ENCODE measurements at places on chromosomes 13 and 19.

DNA sequence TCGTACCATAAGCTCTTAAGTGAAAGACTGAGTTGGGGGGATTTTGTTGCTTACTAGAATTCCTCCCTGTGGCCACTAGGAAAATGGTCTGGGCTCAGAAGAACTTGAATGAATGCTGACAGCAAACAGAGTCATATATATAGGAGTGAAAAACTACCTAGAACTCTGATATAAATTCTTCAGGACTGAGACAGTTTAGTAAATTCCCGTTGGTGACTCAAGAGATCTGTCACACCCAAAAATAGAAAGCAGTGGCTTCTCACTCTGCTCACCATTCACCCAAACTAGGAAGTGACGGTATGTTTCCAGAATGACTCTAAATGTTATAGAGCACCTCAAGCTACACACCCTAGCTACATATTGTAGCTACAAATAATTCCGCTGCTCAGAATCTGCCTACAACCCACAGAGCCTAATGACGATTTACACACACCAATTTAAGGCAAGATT is 116.2 kb downstream of the TBC1D4 start:
- no peak for DNase-seq

DNA sequence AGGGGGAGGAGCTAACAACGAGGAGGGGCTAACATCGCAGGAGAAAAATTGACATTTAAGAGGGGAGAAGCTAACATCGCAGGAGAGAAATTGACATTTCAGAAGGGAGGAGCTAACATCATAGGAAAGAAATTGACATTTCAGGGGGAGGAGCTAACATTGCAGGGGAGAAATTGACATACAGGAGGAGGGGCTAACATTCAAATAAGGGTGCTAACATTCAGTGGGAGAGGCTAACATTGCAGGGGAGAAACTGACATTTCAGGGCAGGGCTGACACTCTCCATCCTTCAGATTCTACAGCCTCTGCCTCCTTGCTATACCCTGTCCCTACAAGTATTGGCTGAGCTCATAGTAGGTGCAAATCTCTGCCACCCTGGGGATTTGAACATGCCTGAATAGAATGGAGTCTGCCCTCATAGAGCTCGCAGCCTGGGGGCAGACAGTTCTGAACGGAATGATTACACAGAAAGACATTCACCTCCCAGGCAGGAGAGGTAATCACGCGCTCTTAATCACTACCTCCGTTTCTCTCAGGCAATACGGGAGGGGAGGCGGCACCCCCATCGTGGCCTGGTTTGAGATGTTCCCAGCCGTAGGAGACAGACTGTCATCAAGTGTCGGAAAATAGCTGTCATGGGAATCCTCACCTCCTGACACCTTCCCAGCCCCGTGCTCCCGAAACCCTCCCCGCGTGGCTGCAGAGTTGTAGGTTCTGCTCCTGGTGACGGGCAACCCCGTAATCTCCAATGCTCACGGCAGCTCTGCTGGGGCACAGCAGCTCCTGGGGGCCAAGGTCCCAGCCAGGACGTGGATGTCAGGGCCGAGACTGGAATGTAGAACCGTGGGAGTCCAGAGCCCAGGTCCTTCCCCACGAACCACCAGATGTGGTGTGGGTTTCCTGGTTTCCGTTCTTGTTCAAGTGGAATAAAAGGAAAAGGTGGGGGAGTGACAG is 9.5 kb downstream of the GPR32 start:
- no peak for DNase-seq

DNA sequence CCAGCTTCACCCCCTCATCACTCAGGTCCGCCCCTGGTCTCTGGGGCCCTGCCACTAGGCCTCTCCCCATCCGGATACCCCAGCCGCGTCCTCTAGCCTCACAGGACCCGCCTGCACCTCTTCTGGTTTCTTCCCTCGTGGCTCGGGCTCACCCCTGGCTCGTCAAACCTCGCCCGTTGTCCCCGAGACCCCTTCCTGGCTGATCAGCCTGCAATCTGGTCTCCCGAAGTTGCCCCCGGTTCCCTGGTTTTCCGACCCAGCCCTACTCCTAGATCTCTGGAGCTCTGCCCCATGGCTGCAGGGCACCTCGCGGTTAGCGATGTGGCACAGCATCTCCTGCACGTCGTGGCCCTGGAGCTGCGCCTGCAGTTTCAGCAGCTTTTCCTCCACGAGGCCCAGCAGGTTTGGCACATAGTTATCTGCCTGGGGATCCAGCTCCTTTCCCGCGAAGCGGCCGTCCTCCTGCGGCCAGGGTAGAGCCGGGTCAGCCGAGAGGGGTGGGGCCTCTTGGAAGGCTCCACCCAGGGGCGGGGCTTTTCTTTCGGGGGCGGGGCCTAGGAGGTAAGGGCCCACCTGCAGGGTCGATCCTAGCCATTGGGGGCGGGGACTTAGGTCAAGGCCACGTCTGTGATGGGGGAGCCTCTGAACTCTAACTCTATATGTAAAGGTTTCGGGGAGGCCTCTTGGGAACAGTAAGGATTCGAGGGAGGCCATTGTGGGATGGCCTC is 2.4 kb upstream of the RGL3 start:
- peak; percentile 27 for DNase-seq

DNA sequence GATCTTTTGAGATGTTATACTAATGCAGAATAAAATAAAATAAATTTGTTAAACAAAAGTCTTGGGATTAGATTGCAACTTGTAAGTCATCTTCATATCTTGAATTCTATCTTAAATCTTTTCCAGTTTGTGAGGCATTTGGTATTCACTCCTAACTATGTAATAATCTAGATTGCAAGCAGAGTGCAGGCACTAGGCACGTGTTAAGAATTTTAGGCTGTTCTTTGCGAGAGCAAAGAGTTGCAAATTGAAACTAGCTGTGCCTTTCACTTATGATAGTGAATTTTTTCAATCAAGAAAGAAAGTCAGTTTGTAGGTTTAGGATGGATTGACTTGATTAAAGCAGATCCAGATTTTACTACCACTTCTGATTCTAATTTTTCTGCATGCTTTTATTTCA is 264.1 kb upstream of the SPRY2 start:
- DNase-seq: no peak

GRCh38 chr19:14023404-14024235 is 4.3 kb upstream of the RLN3 start:
- DNase-seq: no peak

DNA sequence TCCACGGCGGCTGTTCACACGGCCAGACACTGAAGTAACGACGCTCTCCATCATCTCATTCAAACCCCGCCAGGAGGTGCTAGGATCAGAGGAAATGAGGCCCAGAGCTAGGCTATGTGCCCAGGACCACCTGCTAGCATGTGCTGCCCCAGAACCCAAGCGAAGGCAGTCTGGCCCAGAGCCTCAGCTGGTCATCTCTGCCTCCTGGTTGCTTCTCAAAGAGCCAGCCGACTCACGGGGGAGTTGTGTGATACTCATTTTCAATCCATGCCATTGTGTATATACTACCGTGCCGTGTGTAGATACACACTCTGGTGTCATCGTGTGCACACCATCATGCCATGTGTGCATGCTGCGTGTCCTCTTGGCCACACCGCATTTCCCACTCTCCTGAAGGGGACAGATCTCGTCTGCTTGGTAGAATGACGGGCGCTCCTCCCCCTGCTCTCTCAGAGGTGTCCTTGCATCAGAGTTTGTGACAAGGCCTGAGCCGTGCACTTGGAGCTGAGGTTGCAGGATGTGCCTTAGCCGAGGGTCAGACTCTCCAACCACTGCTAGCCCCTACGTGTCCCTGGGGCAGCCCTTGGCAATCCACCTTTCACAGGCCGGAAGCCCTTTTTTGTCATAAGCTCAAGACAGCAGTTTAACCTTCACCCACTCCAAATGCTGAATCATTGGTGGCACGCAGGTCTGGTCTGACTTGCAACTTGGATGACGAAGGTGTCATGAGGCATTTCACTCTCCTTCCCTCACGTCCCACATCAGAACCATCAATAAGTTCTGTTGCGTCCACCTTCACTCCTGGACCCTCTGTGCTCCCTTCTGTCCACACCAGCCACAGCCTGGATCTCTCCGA is 130.4 kb downstream of the CRYL1 start:
- no peak for DNase-seq

DNA sequence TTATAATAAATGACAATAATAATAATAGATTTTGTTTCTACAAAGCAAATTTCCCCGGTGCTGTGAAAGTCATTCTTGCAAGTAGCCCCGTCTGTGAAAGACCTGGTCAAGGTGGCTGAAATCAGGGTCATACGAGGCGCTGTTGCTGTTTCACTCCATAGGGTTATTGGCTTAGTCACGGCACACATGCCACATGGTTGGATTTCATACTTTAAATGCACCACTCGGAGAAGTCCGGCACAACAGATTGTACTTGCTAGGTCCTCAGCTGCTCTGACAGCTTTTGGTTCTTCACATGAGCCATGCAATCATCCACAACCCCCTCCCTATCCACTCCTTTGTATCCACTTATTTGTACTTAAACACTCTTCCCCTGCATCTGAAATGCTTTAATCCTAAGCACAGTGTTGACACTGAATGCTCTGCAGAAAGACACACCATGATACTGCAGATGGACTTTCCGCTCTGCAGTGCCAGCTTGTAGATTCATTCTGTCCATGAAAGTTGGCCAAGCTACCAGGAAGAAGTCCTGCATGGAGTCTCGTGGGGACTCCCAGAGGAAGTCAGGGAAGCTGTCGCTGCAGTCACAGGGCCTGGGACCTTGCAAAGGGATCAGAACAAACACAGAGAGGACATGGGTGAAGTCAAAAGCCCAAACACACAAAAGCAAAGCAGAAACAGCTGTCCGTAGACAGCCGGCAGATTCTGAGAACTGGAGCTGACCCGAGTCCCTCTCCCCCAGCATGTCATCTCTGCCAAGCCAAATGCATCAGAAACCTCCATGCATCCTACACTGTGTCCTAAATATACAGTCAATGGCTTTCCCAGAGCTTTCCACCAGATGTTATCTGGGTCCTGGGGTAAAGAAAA is 124.6 kb downstream of the COL4A2 start:
- DNase-seq: no peak

- no peak for DNase-seq
These were observed 45.5 kb downstream of the EFNB2 start for GRCh38 chr13:106489849-106490568.

DNA sequence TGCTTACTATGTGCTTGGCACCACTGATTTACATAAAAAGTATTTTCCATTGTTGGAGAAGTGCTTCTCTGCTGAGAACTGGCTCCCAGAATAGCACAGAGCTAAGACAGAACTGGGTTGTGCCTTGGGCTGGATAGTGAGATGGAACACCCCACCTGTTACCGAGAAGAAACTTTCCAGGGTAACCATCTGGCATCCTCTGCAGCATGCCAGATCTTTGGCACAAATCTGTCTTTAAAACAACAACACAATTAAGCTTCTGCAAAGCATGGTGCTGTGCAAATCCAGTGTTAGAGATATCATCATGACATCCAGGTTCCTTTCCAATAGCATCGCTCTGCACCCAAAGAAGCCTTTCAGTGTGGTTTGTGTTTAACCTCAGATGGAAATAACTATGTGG is 202.5 kb upstream of the RFC3 start:
- DNase-seq: no peak
